ENCODE measurements at places on chromosomes 2 and 18.

GRCh38 chr2:175726223-175726622 is 275.8 kb downstream of the LNPK start:
- no peak for DNase-seq

DNA sequence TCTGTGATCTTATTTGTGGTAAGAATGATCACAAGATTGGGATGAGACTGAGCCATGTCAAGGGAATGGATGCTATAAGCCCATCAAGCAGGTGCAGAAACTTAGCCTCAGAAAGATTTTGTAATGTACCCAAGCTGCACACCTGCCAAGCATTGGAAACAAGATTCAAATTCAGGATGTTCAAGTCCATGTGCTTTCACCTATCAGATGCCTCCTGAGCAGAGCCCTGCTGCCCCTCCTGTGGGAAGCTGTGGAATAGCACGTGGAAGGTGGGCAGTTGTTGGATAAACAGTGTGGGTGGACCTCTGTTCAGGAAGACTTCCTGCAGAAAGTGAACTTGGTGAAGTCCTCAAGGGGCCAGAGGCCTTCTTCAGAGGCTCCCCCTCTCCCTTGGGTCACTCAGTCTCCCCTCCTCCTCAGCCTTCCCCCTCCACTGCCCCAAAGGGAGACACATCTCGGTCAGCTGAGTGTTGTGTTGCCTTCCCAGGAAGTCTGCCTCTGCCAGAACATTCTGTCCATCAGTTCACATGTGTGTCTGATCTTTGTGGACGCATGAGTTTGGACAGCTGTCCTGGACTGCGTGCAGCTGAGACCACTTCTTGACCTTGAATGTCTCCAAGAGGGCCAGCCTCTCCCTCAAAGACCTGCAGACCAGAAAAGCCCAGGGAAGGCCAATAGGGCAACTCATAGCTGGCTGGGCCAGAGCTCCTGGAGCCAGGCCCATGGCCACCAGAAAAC is 186.1 kb downstream of the INHBB start:
- no peak for DNase-seq

DNA sequence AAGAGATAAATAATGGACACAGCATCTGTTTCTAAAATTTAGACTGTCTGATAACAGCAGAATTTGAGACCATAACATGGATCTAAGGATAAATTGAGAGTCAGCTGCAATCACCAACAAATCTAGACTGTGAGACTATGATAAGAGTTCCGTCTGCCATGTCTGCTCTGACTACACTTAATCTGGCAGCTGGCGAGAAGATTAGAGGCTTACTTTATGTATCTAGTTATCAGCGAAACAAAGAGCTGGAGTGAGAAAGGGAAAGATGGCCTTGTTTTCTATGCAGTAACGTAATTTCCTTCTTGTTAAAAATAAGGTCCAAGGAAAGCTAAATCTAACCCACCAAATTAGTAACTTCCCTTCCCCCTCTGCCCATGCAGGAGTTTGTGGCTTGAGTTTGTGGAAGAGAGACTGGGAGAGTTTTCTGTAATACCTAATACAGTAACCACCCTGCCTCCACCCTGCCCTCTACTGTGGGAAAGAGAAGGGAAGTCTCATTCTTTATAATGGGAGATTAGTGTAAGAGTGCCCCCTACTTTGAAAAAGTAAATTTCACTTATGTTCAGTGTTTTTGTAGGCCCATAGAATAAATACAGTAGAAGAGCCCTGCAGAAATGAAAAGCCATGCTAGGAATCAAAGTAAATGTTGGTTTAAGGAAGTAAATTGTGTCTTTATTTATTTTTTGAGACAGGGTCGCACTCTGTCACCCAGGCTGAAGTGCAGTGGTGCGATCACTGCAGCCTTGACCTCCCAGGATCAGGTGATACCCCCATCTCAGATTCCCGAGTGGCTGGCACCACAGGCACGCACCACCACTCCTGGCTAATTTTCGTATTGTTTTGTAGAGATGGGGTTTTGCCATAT is 27.5 kb downstream of the EML4 start:
- DNase-seq, result peak; percentile 39

GRCh38 chr2:85179541-85179940 is 46.3 kb downstream of the TCF7L1 start:
- DNase-seq, result no peak

DNA sequence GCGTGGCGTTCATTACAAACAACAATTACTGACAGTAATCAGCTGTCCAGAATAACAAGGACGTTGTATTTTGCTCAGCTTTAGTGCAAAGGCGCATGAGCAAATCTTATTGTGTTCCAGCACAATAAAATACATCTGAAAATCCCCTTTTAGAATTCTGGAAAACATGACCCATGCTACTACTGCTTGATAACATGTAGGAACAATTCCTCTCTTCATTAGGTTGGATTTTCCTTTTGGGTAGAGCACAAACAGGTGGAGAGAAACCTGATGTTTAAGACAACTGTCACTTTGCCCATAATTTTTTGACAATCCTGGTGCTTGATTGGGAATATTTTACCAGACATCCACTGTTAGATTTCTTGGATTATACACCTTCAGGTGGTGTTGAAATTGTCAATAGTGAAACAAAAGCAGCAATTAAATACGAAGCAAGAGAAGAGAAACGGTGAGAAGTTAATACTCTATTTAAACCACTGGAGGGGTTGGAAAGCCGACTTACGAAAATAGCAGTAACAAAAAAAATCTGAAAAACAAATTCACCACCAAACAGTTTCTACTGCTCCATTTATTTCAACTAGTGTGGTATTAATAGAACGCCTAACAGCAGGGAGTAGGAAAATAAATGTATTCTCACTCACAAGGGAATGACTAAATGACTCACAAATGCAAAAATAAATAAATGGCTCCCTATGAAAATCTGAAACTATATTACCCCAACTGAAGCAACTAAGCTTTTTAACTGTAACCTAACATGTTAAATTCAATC is 102.7 kb downstream of the CPO start:
- no peak for DNase-seq

DNA sequence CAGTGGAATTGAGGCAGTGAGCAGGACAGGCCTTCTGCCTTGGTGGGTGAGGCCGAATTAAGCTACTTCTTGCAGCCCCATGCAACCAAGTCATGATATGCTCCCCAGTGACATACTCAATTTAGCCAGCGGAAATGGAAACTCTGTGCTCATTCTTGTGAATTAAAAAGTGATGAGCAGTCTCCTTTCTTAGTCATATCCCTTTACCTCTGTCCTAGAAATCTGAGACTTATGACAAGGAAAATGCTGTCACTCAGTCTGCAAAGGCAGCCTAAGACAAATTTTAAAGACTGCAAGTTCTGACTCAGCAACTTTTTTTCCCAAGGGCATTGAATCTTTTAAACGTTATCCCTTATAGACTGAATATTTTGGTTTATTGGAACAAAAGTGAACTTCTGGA is 218.2 kb downstream of the SH3BP4 start:
- DNase-seq, result no peak

GRCh38 chr18:45111502-45111848 is 430.8 kb downstream of the SETBP1 start:
- no peak for DNase-seq

GRCh38 chr2:222604749-222605515 is 51.0 kb downstream of the FARSB start:
- no peak for DNase-seq

DNA sequence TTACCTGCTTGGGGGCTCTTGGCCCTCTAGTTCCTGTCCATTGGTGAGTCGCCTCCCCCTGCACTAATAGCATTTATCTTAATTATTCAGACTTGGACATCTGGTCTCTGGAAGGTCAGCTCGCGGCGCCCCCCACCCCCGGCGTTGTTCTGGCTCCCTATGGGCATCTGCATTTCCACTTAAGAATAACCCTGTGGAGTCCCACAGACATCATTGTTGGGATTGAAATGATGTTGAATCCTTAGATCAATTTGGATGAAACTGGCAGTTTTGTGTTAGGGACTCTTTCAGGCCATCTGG is 313.8 kb upstream of the HS6ST1 start:
- no peak for DNase-seq

DNA sequence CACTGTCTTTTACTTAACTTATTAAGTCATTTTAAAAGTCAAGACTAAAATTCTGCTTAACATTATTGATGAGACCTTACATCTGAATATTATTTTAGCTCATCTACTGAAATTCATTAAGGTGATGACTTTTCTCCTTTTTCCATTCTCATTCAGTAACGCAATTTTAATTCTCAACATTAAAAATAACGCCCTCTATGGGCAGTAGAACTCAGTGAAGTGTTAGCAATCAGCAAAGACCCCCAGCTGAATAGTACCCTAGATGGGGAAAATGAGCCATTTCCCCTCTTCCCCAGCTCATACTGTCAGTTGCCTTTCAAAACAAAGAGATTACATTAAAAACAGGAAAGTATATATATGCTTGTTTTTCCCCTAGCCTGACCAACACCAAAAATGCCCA is 203.3 kb downstream of the NR4A2 start:
- DNase-seq, result no peak

- DNase-seq, result no peak
Measured at GRCh38 chr2:98769114-98769476, 38.2 kb upstream of the MGAT4A start.

Data from activated CD4-positive, alpha-beta T cell treated with anti-CD3 and anti-CD28 coated beads, Interleukin-2, amount 50 U/mL, for 48 hours (primary cell).